ENCODE measurements at places on chromosomes 7 and 10.

DNA sequence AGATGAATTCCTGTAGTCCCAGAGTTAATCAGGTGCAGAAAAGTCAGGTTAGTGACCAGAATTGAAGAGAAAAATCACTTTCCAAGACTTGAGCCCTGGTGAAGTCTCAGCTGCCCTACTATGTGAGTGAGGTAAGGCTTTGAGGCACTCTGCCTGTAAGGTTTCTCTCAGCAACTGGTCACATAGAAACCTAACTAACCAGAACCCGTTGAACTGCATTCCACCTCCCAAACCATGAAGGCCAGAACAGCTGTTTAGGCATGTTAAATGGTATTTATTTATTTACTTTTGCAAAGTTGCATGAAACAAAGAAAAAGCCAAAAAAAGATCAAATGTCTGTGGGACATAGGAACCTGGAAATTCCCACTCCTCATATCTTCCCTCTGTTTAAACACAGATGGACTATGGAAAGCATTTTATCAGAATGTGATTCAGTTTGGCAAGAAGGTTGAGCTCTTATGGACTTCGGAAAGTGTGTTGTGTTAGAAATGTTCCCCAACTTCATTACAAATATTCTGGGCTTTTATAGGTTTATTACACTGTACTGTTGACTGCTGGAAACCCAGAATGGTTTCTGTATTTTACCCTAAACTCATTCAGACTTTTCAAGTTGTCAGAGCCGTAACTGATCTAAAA lies 12.8 kb upstream of the GPR85 start:
- DNase-seq, result no peak

DNA sequence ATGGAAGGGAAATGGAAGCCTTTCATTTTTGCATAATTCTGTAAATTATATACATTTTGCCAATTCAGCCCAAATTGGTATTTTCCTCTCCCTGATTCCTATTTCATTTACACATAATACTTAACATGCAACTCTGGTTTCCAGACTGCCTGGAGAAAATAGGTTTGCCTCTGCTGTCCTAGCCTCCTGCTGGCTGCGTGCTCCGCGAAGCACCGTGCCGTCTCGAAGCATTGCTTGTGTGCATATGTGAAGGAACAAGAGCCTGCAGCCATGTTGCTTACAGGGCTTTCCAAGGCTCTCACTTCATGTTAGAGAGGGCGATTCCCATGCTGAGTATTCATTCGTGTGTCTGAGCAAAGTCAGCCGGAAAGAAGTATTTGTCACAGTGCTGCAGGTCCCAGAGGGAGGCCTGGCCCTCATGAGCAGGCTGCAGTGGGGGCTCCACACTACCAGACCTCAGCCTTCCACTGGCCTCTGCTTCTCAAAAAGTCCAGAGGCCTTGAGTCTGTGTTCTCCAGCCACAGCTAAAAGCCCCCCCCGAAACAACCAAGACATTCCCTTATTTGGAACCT lies 66.5 kb downstream of the CLRN3 start:
- no peak for DNase-seq

GRCh38 chr7:94351703-94352102 lies 43.0 kb upstream of the COL1A2 start:
- no peak for DNase-seq

DNA sequence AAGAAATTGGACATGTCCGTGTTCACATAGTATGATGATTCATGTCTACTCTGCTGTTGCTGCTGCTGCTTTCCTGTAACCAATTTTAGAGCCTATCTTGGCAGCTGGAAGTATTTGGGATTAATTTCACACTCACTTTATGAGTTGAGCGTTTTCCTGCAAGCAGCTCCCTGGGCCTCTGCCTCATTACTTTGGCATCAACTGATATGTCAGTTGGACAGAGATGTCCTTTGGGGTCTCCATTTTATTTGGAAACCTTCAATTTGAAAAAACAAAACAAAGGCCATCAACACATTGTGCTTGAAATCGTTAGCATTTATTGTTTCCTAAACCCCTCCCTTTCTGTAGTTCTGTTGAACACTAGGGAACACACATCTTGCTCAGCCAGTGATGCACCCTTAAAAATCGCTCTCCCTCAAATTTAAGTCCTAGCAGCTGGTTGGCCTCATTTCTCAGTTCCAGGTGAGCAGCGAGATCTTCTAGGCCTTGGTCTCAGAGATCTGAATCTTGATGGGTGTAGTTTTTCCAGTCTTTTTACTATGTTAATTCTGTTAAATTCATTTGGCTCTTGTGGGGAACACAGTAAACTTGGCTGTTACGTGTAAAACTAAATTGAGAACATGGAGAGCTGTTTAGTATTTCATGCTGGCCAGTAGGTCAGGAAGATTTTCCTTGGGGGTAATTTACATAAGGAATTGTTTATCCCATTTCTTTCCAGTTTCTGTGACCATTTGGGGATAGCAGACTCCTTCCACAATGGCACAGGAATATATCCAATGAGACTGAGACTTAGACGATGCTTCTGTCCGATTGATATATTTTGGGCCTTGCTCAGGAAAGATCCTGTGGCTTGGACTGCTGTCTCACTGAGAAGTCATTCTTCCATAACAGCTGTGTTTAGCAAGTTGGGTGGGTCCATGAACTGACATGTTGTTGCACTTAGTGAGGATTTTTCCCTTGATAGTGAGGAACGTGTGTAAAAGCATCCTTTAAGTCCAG lies 371.6 kb downstream of the BBS9 start:
- no peak for DNase-seq

DNA sequence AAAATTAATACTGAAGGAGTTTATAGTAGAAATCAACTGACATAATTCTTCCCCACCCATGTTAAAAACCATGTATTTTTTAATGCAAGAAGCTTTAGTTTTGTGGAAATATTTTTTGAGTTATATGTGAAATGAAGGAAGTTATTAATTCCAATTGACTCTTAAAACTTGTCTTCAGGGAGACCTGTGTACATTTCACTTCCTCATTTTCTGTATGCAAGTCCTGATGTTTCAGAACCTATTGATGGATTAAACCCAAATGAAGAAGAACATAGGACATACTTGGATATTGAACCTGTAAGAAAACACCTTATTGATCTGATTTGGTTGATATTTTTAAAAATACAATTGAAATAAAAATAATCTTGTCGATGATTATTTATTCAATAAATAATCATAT lies 33.3 kb downstream of the CD36 start:
- no peak for DNase-seq

DNA sequence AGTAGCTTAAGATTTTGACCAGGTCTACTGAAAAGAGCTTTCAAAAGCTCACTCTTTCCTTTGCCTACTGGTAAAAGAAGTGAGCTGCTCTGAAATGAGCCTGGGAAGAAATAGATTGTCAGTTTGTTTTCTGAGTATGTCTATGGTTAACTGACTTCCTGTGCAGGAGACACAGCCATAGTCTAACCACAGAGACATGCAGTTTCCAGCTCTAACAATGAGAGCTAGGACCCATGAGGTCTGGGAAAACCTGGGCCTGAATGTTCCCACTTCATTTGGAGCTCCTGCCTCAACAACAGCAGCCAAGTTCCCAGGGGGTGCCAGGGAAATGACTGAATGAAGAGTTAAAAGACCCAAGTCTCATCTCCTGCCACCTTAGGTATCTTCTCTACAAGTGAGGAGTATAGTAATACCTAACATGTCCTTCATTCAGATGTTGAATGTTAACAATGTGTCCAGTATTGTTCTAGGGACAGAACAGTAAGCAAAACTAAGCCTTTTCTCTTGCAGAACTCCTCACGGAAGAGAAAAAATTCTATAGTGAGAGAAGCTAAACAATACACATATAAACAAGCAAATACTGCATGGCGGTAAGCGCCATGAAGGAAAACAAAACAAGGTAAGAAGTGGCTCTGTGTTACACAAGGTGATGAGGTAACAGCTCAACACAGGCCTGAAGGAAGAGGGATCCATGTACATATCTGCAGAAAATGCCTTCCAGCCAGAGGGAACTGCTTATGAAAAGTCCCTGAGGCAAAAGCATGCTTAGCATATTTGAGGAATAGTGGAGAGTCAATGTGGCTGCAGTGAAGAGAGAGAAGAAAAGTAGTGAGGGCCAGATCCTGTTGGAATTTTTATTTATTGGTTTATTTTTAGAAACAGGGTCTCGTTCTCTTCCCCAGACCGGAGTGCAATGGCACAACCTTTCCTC lies 26.4 kb upstream of the ANKRD1 start:
- no peak for DNase-seq
